ENCODE measurements at places on chromosomes 11 and 22.

- DNase-seq, result no peak
These were observed 1120.5 kb downstream of the BRD1 start for GRCh38 chr22:48706934-48707762.

DNA sequence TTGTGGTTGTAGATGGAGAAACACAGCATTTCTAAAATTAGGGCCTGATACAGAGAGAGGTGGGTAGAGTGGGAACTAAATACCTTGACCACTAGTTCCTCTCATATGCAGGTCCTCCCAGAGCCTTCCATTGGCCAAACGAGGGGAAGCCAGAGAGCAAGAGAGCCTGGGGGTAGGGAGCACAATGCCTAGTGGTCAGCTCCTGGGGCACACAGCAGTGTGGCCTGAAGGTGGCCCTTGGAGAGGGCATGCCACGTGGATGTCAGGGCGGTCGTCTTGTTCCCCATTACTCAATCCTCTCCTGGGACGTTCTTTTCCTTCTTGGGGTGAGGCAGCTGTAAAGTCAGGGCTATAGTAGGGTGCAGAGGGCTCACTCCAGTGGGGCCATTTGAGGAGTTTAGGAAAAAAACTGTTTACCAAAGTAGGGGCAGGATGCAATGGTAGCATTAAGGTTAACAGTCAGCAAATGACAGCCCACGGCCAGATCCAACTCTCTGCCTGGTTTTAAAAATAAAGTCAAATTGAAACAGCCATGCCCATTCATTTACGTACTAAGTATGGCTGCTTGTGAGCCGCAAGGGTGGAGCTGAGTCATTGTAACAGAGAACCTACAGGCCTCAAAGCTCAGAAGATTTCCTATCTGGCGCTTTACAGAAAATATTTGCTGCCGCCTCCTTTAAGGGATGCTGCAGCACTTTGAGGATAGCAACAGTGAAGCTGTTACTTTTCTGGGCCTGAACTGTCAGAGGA lies 7.6 kb downstream of the MYO18B start:
- DNase-seq, result no peak

DNA sequence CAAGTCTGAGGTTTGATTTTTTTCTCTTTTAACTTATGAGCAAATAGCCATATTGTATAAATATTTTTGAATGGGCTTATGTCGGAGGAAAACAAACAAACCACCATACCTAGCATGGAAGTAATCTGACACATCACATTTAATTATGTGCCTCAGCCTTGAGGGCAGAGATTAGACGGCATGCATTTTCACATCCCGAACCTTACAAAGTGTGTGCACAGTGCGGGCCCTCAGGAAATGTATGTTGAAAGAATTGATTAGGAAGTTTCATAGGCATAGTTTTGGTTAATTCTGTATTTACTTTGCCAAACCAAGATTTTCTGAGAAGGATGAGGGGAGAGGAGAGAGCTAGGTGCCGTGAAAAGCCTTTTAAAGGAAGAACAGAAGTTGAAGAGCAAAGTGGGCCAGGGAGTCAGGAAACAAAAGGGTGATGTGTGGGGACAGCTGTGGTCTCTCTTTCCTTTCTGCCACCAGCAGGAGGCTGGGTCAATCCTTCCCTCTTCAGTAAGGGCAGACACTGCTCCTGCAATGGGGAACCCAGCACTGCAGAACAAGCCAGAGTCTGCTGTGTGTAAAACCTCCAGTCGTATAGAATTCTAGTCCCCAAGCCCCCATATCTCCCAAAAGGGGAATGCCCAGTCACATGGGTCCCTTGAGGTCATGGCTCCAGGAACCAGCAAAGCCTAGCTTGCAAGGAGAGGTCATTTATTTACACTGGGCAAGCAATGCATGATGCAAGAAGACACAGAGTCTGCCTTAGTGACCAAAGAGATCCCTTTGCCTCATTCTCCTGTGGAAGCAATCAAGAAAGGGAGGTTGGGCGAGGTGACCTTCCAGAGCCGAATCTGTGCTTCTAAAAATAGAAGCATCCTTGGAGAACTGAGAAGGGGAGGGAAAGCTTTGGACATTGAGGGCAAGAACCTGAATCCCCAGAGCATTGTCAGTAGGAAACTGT lies 71.1 kb upstream of the OLFML1 start:
- DNase-seq, result peak; percentile 66

DNA sequence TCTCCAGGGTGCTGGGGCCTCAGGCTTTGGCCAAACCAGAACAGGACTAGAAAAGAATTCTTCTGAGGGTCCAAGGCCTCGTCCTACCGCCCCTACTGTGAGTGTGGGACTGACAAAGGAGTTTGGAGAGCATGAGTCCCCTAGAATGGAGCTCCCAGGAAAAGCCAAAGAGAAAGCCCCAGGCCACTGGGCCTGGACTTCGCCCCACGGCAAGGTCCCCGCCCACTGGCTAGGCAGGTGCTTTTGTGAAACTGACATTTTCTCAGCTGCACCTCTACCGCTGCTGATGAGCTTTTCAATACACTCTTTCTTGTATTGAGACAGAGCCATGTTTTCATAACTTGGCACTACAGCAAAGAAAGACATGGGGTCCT lies 9.7 kb upstream of the FGF3 start:
- DNase-seq, result no peak

GRCh38 chr22:33883961-33884808 lies 36.1 kb downstream of the LARGE1 start:
- no peak for DNase-seq

DNA sequence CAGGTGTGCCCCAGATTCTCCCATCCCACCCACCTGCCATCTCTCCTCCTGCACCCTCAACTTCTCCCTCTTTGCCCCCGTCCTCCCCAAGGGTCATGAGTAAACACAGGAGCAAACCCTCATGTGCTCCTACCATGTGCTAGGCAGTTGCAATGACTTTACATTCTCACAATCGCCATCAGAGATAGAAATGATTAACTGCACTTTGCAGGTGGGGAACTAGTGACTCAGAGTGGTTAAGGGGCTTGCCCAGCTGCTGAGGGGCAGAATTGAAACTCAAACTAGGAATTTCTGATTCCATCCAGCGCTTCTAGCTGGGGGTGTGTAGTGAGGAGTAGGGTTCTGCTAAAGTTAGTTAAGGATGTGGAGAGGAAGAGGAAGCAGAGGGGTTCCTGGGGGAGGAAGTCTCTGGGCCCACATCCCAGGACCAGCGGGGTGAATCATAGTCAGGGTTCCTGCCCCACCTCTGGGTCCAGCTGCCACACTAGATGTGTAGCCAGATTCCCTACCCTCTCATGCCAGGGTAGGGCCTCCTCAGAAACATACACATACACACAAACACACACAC lies 16.0 kb upstream of the PRG2 start:
- no peak for DNase-seq

- DNase-seq, result no peak
These were observed 38.3 kb upstream of the CYP2R1 start for GRCh38 chr11:14930369-14930768.

DNA sequence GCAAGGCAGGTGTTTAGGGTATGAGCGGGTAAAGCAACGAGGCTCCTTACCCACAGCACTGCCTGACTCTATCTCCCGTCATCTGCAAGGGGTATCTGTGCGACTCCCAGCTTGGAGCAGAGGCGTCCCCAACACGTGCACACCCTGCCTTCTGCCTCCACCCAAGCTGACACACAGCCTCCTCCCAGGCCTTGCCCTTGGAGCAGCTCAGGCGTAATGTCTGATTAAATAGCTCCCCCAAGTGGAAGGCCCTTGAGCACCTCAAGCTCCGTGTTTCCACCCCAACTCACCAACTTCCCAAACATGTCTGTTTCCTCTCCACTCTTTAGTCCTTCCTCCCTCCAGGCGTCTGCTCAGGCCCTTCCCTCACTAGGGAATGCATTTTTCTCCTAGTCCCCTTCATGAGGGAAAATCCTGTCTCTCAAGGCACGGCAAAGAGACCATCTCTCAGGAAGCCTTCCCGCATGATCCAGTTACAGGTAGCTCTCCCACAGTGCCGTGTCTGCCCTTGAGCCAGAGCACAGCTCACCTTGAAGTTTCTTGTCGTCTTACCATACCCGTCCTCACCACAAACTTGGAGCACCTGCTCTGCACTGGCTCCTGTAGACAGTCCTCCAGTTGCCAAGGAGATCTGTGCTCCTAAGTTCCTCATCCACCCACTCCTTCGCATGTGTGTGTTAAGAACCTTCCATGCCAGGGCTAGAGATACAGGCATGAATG lies 15.8 kb downstream of the CYB5R2 start:
- DNase-seq, result peak; percentile 84

All from epithelial cell of esophagus (primary cell).